Prostate gland (tissue), 2 donors: ENCODE measurements at places on chromosomes 6 and 20. TPM values are rescaled to one million over a fixed set of nuclear protein-coding genes. Genes with fewer than 3 reads are reported as not detected.

PMEPA1 gene
- 245 TPM for total RNA-seq

F13A1 gene
- 24.5 TPM for total RNA-seq

DNA sequence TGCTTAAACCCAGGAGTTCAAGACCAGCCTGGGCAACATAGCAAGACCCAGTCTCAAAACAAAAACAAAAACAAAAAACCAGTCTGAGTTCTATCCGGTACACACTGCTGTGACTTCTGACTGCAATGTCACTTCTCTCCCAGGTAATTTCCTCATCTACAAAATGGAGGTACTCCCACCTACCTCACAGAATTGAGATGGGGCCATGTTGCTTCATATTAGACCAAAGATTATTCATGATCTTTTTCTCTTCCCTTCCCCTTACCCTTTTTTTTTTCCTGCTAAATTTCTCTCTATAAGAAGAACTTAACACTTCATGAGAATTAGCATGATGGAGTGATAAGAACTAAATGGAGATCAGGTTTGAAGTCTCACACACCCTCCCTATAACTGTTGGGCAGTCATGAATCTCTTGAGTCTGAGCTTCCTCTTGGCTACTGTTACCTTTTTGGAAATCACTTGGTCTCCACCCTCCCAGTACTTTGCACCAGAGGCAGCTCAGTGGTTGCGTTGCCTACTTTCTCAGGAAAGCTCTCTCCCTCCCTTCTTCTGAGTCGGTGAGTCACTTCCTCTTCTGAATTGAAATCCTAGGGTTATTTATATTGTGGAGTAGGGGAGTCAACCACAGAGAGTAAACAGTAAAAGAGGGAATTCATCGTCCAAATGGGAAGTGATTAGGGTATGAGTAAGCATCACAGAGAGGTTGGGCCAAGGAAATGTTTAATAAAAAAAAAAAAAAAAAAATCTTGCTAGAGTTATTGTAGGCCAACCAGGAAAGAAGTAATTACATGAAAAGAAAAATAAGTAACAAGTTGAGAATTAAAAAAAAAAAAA is 59.9 kb upstream of the MAP7 start:
- peak; percentile 73 for DNase-seq
- no peaks in the 10 kb centered on the region for H3K36me3 ChIP-seq
- no peaks in the 10 kb centered on the region for H3K27me3 ChIP-seq
- no peak overlapping the region for H3K4me3 ChIP-seq
- peak overlapping the region; percentile 34 for H3K27ac ChIP-seq

DNA sequence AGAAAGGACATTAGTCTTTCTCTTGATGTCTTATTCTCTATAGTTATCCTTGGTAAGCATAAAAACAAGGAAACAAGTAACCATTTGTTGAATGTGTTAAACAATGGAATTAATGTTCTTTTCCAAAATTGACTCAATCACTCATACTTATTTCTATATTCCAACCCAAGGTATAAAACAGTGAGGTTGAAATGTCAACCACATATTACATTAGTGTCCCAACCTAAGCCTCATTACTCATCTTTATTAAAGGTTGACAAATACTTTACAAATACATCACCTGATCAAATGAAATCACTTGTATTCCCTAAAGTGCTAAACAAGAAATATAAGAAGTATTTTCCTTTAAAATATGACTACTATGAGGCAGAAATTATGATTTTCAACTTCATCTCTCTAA is 100.5 kb downstream of the ASCC3 start:
- no peaks in the 10 kb centered on the region for H3K36me3 ChIP-seq
- no peak overlapping the region for H3K4me3 ChIP-seq

IPCEF1 gene
- 1.0 TPM for total RNA-seq

HLA-DOB gene
- not detected for total RNA-seq

ZBTB12 gene
- total RNA-seq = 4.1 TPM

GRCh38 chr6:21931641-21932335 is 338.2 kb downstream of the SOX4 start:
- DNase-seq = no peak
- H3K27me3 ChIP-seq = no peaks in the 10 kb centered on the region
- H3K4me1 ChIP-seq = no peaks in the 10 kb centered on the region

LRFN2 gene
- total RNA-seq = not detected
